ENCODE measurements at places on chromosomes 6 and 20.

DNA sequence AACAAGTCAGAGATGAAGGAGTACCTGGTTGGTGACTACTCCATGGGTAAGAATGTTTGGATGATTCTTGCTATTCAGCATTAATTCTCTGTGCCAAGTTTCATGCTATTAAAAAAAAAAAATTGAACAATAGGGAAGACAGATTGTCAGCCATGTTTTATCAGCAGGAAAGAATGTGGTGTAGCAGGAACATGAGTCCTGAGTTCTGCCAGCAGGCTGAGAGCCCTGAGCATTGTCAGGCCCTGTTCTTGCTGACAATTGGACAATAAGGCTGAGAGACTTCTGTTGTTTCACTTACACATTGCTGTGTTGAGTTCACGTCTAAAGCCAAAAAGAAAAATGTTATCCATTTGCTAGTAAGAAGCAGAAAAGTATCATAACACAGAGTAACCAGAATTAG, 70.4 kb upstream of the SMIM28 start:
- no peak for DNase-seq

DNA sequence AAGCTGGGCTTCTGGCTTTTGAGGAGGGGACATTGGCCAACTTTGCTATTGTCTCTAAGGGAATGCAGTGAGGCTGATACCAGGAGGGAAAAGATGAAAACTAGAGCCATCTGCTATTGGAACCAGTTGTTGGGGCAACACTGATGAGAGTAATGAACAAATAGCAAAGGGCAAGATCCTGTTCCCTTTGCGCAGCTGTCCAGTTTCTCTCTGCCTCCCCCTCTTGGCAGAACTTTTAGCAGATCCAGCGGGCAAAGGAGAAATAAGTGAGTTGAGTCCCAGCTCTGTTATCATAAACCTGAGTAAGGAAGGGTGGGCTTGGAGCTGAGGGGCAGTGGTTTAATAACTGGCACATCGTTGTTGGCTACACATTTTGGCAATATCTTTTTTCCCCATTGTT, 126.8 kb downstream of the AKAP7 start:
- no peak for DNase-seq

DNA sequence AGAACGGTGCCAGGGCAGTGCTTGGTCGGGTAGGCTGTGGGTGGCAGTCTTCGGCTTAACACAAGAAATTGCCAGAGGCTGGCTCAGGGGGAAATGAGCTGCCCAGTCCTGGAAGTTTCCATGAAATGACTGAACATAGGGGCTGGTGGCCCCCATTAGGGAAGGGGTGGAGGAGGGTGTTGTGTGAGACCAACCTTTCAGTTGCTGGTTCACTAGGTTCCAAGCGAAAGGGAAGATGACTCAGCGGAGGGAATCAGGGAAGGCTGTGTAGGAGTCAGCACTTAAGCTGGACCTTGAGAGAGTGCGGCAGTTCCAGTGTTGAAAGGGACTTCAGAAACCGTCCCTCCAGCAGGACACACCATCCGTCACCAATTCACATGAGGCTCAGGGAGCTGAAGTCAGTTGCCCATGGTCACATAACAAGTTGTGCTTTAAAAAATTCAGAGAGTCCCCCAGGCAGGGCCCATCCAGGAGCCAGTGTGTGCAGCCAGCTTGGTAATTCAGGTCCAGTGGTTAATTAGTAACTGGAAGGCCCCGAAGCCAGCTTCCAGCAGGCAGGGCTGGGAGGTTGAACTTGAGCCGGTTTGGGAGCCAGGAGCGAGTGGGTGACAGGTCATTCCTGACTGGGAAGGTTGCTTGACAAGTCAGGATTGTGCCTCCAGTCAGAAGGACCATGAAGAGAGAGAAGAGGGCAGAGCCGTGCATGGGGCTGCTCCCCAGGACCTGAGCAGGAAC, at the start of gene SGK2:
TSS of gene SGK2 (plus strand) at position 616 of the 735 bp plus-strand sequence. CDS start 7,469 bp downstream, outside the sequence.
- DNase-seq, result no peak

DNA sequence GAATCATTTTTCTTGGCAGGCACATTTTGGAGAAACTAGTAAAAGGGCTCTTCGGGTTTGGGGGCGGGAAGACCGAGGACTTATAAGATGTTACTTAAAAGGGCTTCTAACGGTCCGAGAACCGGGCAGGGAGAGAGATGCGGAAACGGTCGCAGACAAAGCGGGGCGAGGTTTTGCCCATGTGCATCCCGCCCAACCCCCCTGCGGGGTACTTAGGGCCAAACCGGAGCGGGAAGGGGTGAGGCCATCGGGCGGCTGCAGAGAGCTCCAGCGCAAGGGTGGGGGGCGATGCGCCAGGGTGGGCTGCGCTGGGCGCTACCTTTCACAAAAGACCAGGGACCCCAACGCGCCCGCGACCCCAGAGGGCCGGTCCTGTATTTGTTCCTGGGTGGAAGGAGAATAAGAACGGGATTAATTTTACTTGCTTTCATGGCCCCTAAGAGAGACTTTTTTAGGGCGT, 616 bp downstream of the TUBB start:
- DNase-seq, result peak; percentile 42

DNA sequence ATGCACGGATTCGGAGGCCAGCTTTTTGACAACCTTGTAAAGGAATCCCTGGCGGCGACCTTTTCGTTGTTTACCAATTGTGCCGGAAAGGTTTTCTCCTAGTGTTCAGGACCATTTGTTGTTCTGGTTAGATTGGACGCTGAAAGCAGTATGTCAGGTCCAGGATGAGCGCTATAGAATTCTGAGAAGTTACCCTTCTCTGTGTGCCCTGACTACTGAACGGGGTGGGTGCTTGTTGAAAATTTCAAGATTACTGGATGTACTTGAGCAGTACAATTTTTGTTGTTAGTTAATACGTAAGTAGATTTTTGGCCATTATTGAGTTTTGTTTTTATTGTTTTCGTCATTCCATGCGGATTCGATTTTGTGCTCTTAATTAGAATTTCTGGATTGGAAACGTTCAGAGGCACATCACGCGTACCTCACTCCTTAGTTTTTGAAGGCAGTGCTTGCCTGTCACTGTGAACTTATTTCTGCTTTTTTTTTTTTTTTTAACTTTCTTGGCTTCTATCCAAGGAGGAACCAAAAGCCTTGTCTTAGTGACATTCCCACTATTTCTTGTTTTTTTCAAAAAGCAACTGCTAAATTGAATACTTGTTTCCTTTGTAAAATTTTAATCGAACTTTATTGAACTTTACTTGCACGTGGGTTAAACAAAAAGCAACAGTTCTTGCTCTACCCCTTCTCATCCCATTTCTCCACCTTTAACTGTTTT, 898 bp downstream of the XRN2 start:
- DNase-seq, result no peak

DNA sequence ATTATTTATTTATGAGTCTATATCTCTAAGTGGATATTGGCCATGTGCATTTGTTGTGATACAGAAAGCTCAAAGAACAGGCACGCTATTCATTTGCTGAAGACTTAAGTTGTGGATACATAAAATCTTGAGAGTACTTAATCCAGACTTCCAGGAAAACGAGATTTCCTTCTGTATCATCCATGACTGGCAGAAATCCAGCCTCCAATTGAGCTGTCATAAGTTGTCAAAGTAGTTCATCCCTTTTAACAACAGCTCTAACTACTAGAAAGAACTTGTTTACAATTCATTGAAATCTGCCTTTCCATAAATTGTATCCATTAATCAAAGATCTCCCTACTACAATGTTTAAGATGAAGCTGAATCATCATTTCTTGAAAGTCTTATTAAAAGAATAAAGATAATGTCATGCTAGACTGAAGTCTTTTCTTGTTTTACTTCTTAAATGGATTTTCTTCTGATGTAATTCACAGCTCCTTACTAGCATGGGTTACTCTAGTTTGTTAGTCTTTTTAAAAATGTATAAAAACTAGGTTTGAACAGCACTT, 447.3 kb upstream of the CITED2 start:
- no peak for DNase-seq

GRCh38 chr20:1810572-1810925, 84.7 kb upstream of the SIRPA start:
- DNase-seq, result no peak

- DNase-seq, result no peak
Observed at GRCh38 chr20:33772439-33772838, 38.7 kb upstream of the CHMP4B start.

DNA sequence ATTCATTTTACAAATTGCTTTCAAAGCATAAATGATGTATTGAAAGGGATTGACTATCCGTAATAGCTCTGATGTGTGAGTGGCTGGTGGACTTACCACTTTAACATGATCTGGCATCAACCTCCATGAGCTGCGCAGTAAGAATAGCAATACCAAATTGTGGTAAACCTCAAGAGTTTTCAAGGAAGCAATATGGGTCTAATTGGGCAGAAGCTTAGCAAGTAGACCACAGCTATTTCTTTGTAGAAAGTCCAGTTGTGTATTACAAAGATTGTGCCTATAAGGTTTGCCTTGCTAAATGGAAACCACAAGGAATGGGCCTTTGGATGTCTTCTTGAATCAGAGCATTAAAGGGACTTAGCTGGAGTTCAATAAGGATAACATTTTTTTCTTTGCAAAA, 736.6 kb downstream of the KIF16B start:
- DNase-seq, result no peak

- peak; percentile 51 for DNase-seq
Observed at GRCh38 chr6:159691133-159691962, 1.7 kb downstream of the SOD2 start.

- no peak for DNase-seq
Observed at GRCh38 chr6:53868626-53869025, 73.8 kb downstream of the LRRC1 start.

- peak; percentile 51 for DNase-seq
Observed at GRCh38 chr6:63573899-63574553, 1.7 kb downstream of the LOC128125822 start.

- DNase-seq, result no peak
Observed at GRCh38 chr6:15417811-15418210, 171.9 kb downstream of the JARID2 start.

DNA sequence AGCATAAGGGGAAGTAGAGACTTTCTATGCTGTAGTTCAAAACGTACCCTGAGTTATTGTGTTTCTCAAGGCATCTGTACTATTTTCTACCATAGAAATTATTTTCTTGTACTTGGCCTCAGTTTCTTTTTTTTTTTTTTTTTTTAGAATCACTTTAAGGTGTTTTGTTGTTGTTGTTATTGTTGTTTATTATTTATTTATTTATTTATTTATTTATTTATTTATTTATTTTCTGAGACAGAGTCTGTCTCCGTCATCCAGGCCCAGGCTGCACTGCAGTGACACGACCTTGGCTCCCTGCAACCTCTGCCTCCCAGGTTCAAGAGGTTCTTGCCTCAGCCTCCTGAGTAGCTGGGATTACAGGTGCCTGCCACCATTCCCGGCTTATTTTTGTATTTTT, 179.1 kb downstream of the GRIK2 start:
- DNase-seq, result no peak

GRCh38 chr6:90295854-90296340, 746 bp downstream of the BACH2 start:
- DNase-seq, result peak; percentile 60

DNA sequence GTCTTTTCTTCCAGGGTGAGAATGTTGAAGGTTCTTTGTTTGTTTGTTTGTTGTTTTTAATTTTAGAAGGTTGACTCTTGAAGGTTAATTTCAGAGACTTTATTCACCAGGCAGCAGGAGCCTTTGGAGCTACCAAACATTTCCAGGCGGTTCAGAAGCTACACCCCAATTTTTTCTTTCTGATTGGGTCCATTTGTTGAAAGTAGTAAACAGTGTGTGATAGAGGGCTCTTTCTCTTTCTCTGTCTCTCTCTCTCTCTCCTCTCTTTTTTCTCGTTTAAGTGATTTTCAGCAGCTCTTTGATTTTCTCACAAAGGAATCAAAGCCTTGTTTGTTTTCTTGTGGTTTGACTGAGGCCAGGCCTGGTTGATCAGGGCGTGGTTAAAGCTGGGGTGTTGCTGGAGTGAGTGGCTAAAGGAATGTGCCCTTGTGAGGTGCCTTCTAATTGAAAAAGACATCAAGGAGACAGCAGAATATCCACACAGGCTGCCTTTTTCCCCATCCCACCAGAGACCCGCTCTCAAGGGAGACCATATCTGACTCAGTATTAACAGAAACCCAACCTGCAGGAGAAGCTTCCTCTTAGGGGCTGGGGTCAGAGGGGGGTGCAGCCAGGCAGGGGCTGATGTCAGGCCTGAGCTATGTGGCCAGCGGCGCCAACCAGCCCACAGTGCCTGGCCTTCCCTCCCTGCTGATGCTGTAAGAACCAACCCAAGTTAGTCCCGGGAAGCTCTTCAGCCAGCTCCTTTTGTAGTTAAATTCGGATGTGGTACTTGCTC, 40.4 kb upstream of the NAA20 start:
- DNase-seq, result no peak

DNA sequence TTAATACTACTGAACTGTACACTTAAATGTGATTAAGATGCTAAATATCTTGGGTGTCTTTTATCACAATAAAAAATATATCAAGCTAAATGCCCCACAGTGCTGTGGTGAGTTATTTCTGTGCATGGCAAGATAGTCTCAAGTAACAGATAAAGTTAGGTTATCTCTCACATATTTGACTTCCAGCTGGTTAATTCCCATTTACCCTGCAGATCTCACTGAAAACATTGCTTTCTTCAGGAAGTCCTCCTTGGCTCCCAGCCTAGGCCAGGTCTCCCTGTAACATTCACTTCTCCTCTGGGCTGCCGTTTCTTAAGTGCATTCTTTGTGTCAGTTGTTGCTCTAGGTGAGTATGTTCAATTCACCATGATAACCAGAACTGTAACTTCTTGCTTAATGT, 59.1 kb downstream of the SLC22A1 start:
- no peak for DNase-seq

- no peak for DNase-seq
Observed at GRCh38 chr20:15992564-15992963, 580.7 kb downstream of the KIF16B start.

DNA sequence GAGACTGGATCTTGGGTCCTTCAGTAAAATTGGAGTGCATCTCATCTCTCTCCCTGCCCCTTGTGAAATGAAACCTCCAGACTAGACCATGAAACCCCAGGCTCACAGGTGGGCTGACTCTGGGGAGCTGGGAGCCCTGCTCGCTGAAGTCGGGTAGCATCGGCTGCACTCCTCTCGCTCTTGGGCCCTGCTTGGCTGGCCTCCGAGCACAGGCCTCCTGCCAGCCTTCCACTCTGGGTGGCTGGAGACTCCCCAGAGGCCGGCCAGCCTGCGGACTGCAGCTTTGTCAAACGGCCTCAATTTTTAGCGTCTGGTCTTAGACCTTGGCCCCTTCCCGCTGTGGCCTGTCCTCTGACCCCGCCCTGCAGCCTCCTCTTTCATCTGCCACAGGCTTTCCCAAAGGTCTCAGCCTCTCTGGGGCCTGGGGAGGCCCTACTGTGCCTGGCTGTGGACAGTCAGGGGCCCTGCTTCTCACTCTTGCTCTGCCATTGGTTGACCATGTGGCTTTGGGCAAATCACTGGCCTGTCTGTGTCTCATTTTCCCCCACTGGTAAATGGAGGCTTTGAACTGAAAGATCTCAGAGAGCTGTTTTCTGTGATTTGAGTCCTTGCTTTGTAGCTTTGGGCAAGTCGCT, 45.1 kb downstream of the SRC start:
- no peak for DNase-seq

GRCh38 chr20:47708953-47709833, 76.1 kb downstream of the SULF2 start:
- DNase-seq, result no peak

DNA sequence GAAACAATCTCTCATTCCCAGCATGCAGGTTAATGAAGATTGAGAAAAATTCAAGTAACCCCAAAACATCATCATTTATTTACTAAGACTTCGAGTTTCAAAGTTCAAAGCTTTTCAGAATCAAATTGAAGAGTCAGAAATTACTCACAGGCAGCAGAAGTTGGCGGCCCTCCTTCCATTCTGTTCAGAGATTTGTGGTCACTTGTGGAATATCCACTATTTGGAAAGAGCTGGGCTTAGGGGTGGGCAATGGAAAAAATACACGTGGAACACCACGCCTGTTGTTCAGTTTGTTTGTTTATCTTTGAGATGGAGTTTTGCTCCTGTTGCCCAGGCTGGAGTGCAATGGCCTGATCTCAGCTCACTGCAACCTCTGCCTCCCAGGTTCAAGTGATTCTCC, 108.6 kb upstream of the NAA20 start:
- DNase-seq, result no peak

Data from CD4-positive, alpha-beta T cell treated with Interleukin-6 at 100 ng/mL for 8 hours (primary cell).